Liver (tissue), 10 donors: ENCODE measurements at places on chromosomes 3 and 15.

GRCh38 chr15:64892847-64893403, 18.8 kb upstream of the ANKDD1A start:
- DNase-seq: no peak

DNA sequence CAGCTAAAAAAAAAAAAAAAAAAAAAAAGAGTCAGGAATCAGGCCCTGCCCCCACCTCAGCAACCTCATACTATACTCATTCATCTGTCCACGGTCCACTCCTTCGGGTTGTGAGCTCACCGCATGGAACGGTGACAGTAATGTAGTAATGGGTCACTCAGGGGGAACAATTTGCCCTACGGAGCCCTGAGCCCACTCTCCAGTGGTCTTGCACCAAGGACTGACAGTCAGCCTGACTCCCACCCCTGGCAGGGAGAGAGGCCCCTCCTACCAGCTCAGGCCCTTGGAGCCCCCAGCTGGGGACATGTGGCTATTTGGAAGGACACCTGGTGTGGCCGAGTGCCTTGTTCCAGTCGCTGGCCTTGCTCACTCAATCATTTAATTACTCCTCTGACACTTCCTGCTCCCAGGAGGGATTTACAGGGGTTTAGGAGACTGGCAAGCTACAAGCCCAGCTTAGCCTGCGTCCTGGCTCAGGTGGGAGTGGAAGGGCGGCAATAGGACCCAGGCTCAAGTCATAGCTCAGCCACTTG, 19.9 kb upstream of the CACNA2D2 start:
- DNase-seq: no peak

GRCh38 chr3:13653631-13654279, 104.8 kb downstream of the FBLN2 start:
- DNase-seq: no peak

DNA sequence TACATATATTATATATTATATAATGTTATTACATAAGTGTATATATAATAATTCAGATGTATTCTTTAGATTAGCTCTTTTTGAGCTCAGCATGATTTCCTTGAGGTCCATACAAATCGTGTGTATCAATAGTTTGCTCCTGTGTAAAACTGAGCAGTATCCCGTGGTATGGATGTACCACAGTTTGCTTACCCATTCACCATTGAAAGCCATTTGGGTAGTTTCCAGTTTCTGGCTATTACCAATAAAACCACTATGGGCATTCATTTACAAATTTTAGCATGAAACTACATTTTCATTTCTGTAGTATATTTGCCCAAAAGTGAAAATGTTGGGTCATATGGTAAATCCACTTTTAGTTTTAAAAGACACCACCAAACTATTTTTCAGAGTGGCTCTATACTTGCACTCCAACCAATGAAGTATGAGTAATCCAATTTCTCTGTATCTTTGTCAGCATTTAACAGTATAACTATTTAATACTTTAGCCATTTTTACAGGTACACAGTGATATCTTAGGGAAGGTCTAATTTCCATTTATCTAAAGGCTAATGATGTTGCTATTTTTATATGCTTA, 1361.4 kb upstream of the GBE1 start:
- no peak for DNase-seq

- DNase-seq: no peak
These were observed 44.9 kb upstream of the MANF start for GRCh38 chr3:51340013-51340829.

DNA sequence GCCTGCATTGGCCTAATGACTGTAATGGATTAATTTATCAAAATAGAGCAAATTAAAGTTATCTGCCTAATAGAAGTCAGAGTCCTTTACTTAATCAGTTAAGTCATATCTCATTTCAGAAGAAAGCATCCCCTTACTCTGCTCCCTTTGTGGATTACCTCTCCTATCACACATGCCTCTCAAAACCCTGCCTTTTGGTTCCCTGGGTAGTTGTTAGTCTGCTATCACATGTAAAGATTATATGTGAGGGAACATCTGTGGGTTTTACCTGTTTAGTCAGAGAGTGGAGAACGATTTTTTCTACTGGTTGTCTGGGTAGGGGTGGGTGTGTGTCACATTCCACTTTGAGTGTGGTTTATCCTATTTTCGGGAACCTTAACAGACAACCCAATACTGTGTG, 16.4 kb downstream of the UBE2E2 start:
- no peak for DNase-seq
